Mucosa of descending colon (tissue), 3 donors: ENCODE measurements at places on chromosomes 4 and X. TPM values are rescaled to one million over a fixed set of nuclear protein-coding genes. Genes with fewer than 3 reads are reported as not detected.

IL3RA gene
- 11.6 TPM for total RNA-seq

MAGEA6 gene
- not detected for total RNA-seq

DNA sequence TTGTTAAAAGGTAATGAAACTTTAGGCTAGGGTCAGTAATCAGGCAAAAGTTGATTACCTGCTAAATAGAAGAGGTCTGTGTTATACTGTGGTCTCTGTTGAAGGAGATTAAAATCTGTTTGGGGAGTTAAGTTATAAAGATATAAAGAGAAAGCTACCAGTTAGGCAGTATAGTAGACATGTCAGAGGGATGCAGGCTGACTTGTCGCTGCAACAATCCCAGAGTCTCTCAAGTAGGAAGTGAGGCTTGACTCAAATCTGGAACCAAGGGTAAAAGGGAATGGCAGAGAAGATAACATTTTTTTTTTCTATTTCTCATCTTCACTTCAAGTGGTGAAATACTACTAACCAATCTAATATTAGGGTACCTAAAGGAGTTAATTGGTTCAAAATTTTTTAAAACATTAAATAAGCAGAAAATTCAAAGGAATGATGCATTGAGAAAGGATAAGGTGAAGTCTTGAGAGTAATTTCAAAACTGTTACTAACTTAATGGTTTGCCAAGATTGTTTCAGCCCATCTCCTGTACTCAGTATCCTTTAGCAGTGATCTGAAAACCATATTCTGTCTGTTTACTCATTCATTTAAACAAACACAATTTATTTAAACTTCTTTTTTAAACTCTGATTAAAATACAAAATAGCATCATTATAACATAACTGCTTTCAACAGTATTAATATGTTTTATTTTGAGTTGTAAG lies 12.8 kb downstream of the HERC3 start:
- DNase-seq: no peak

- peak; percentile 89 for DNase-seq
Observed at GRCh38 chr4:77157859-77158486, 966 bp downstream of the CCNG2 start.

LRRC66 gene
- 14.0 TPM for total RNA-seq

DNA sequence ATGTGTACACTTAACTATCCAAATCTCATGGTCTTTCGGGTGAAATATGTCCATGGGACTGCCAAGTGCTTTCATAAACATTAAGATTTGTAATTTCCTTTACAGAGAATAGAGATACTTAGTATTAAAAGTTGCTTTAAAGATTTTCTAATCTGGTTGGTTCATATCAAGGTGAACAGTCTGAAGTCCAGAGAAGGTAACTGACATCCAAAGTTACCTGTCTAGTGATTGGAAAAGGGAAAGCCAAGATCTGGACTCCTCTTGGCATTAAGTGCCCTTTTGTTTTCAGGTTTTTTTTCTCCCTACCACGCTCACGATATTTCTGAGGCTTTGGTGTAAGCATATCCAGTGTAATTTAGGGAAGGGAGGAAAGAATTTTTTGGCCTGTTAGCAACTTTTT lies 5.0 kb downstream of the SMAD1 start:
- no peak for DNase-seq

DNA sequence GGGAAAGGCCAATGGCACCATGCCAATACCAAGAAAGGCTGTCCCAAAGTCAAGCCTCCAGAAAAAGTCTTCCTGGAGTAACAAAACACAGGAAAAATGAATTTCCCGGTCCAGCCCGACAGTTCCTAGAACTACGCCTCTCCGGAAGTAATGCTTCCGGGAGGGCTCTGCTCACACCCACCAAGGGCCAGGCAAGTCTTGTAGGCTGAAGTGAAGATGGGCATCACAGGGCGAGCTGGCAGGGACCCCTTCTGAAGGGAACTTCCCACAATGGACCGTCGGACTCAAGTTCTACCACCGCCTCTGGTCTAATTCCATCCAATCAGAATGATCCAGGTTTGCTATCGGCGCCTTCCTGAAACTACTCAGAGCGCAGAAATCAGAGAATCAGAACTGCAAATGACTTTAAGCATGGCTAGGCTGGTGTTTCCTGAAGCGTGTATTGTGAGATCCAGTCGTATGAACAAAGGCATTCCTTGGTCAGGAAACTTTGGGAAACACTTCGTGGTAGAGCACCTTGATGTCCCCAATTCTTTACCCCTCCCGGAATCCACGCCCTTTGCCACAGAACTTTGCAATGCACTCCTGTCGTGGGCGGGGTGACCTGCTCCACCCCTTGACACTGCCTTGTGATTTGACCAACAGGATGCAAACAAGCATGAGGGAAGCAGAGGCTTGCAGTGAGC lies 127.8 kb downstream of the BCOR start:
- DNase-seq: no peak

DNA sequence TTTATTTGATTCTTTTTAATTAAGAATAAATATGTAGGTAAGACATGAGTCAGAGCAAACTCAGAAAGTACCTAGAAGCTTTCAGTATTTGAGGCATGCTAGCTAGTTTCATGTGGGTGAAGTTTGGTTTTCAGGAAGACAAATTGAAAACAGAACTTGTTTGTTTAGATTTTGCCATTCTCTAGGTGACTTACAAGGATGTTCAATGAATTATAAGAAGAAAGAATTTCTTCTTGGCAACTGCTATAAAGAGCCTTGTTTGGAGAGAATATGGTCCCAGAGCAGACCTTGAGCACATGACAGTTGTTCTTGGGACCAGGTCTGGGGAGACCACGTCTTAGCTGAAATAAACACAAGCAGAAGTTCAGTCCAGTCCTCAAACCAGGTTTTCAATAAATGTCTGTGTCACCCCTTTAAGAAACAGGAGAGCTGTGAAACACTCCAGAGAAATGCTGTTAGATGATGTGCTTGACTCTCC lies 38.0 kb upstream of the IL21 start:
- DNase-seq: no peak

GPR173 gene
- 2.2 TPM for total RNA-seq

GRCh38 chr4:74335341-74336021 lies 27.2 kb downstream of the EPGN start:
- no peak for DNase-seq

GRCh38 chr4:97987019-97987648 lies 156.1 kb downstream of the STPG2 start:
- DNase-seq: no peak

DNA sequence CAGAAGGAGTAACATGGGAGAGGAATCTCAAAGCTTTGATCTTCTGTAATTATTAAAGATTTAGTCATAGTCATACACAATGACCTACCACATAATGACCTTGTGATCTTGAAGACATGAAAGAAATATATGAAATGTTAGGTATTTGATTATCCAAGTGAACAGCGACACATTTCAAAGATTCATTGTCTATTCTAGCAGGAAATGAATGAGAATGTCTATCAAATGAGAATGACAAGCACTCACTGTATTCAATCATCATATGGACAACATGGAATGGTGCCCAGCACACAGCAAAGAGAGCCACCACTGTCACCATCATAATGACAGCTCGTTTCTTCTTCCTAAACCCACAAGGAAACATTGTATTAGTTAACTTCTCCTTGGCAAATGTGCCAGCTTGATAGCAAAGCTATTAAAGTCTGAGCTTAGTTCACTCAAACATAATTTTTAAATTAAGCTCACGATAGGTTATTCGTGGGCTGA lies 50.6 kb downstream of the QRFPR start:
- DNase-seq: no peak

GRCh38 chr4:152189451-152190179 lies 346.3 kb downstream of the FBXW7 start:
- DNase-seq: no peak

ERVMER34-1 gene
- total RNA-seq: 0.24 TPM

GRCh38 chr4:124144238-124144654 lies 568.3 kb downstream of the ANKRD50 start:
- no peak for DNase-seq

FNIP2 gene
- 61.8 TPM for total RNA-seq

PPEF2 gene
- total RNA-seq: 0.13 TPM

- no peak for DNase-seq
Observed at GRCh38 chrX:108049649-108050048, 4.8 kb downstream of the VSIG1 start.
